Activated CD4-positive, CD25-positive, alpha-beta regulatory T cell (primary cell): ENCODE measurements at places on chromosomes 5 and 9.

DNA sequence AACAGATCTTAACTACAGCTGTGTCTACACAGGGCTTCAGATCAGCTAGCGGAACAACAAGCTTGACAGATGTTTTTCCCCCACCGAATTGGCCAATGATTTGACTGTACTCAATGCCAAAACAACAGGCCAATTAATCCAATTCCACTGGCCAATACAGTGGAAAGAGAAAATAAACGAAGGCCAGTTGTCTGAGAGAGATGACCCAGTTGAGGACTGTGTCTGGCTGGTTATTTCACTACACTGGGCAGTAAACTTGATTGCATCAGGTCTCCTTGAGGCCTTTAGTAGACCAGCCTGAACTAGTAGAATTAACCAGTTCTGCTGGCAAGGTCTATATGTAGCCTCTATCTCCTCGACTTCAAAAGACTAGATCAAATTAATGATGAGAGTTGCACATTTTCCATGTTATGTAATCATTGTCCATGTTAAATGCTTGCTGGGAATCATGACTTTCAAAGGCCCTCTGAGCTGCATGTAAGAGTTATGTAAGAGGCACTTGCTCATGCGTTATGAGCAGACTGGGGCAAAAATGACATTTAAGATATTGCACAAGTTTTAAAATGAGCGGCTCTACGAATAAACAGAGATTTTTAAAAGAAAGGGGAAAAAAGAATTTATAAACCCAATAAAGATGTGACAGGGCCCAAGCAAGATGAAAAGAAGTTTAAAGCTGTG is 28.3 kb downstream of the SMIM23 start:
- DNase-seq, result no peak

DNA sequence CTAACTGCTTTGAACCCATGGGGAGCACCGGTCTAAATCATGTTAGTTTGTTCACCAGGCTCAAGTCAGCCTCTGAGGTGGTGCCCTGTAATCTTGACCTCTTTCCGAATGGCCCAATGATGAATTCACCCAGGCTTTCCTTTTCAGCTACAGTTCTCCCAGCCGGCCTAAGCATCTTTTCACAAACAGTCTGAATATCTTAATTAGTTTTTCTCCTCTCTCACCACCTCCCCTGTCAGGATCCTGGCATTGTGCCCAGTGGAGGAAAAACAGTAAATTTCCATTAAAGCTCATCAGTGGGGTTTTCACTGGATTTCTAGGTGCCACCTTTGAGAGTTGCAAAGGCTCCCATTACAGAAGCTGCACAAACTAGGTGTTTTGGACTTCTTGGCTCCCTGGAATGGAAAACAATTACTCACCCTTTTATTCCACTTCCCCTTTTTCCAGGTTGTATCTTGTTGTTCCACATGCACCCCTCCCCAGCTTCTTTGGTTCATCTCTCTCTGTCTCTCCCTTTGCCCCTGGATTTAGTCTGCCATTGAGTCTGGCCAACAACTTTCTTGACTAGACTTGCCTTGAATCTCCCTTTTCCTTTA is 69.4 kb upstream of the ADAMTSL1 start:
- DNase-seq, result no peak

GRCh38 chr5:154818471-154819116 is 31.8 kb downstream of the FAXDC2 start:
- DNase-seq, result no peak

DNA sequence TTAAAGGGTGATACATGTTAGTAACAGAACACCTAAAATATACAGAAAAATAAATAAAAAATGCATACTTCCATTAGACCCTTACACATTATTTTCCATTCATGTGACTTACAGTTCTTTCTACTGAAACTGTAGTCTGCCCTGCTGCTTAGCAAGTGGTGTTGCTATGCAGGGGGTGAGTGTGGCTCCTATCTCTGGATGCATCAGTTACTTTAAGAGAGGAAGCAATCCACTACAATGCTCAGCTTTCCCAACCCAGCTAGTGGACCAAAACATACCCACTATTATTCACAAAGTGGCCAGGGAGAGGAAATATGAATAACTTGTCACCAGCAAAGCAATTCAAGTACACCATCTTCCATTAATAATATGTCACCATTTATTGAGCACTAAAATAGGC is 121.8 kb downstream of the DOCK2 start:
- no peak for DNase-seq

DNA sequence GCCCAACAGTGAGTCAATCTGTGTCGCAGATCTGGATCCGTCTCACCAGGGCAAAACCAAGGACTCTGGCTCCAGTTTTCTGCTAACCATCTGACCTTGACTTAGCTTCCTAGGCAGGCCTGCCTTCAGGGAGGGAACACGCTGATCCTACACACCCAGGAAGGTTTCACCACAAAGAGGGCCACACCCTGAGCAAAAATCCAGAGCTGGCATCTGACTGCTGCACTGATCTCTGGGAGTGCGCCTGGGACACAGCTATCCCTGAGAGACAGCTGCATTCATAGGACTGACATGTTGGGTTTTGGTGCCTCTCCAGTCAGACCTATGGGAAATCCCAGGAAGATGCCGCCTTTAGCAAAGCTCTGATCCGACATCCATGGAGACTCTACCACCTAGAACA is 47.5 kb downstream of the CDK5RAP2 start:
- no peak for DNase-seq

- DNase-seq, result no peak
Observed at GRCh38 chr9:113600023-113600823, 136.7 kb downstream of the RGS3 start.

GRCh38 chr5:131609774-131610173 is 25.3 kb downstream of the RAPGEF6 start:
- no peak for DNase-seq

DNA sequence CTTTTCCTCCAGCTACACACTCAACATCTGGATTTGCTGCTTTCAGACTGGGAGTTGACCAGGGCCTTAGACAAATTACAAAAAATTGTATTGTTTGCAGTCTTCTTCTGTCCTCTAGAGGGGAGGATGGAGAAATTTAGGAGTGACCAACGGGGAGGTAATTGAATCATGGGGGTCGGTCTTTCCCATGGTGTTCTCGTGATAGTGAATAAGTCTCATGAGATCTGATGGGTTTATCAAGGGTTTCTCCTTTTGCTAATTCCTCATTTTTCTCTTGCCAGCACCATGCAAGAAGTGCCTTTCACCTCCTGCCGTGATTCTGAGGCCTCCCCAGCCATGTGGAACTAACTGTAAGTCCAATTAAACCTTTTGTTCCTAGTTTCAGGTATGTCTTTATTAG is 4.2 kb downstream of the IFNA8 start:
- DNase-seq, result no peak

GRCh38 chr9:26439061-26439624 is 453.5 kb downstream of the CAAP1 start:
- no peak for DNase-seq

- no peak for DNase-seq
Observed at GRCh38 chr9:22169727-22170503, 160.8 kb upstream of the CDKN2B start.

GRCh38 chr5:133396814-133397213 is 215.5 kb downstream of the FSTL4 start:
- no peak for DNase-seq
